ENCODE measurements at places on chromosomes 4 and X. TPM values are rescaled to one million over a fixed set of nuclear protein-coding genes. Genes with fewer than 3 reads are reported as not detected.
A peak's percentile ranks its signal among the peaks of the same experiment; 100 is the strongest.

- DNase-seq, result no peak
Measured at GRCh38 chr4:147808447-147808846, 76.6 kb downstream of the ARHGAP10 start.

The TEX13C gene
- polyA plus RNA-seq, result not detected

GRCh38 chr4:151325111-151325948 is at the start of gene SH3D19:
Gene SH3D19, minus strand, starts transcription at chr4:151325605. Its CDS starts 253 bp downstream, at chr4:151325352.
- peak; percentile 61 for DNase-seq

- no peak for DNase-seq
Measured at GRCh38 chr4:100086766-100087431, 103.4 kb downstream of the DDIT4L start.

DNA sequence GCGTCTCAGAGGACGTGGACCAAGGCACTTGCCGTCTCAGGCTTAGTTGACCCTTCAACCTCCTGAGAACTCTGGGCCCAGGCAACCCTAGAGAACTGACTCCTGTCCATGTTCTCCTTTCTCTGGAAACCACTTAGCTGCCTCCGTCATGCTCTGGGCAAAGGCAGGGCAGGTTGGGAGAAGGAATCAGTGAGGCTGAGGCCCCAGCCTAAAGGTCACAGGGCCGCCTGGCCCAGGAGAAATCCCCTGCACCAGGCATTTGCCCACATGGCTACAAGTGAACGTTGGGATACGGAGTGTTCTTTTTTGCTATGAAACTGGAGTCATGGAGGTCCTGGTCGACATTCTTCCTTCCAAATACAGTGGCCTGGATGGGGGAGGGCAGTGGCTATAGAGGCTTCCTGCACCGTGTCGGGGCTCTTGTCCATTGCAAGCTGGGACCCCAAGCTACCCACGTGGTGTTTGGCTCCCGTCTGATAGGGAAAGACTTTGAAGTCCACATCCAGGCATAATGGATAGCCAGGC is 76.0 kb downstream of the CRMP1 start:
- no peak for DNase-seq

- DNase-seq, result no peak
Measured at GRCh38 chrX:67734111-67734753, 190.4 kb downstream of the AR start.

The PCDH7 gene
- 18.9 TPM for polyA plus RNA-seq

DNA sequence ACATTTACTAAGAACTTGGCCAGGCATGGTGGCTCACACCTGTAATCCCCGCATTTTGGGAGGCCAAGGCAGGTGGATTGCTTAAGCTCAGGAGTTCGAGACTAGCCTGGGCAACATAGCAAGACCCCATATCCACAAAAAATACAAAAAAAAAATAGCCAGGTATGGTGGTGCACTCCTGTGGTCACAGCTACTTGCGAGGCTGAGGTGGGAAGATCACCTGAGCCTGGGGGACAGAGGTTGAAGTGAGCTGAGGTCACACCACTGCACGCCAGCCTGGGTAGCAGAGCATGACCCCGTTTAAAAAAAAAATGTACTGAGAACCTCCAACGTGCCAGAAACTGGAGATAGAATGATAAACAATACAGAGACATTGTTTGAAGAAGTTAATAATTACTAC is 8.0 kb downstream of the OPRPN start:
- no peak for DNase-seq

- DNase-seq, result no peak
Measured at GRCh38 chr4:1554876-1555265, 129.2 kb downstream of the FAM53A start.

The MFAP3L gene
- 23.0 TPM for polyA plus RNA-seq

GRCh38 chr4:2070421-2071251 is 11.5 kb downstream of the NAT8L start:
- no peak for DNase-seq

- no peak for DNase-seq
Measured at GRCh38 chrX:26411045-26411444, 195.1 kb downstream of the MAGEB5 start.

DNA sequence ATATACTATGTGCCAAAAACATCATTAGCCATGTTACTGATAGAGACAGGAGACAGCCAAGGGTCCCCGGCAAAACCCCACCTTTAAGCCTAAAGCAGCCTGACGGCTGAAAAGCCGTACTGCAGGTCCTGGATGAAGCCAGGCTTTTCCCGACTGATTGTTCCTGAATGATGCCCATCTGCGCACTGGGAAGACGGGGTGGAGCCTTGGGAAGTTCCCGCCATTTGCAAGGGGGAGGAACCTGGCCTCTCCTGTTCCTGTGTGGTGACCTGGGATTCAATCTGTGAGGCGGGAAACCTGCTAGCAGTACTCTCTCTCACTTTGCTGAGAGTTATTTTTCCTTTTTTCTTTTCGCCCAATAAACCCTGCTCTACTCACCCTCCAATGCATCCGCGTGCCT is 15.1 kb upstream of the CAMK2D start:
- DNase-seq, result no peak

DNA sequence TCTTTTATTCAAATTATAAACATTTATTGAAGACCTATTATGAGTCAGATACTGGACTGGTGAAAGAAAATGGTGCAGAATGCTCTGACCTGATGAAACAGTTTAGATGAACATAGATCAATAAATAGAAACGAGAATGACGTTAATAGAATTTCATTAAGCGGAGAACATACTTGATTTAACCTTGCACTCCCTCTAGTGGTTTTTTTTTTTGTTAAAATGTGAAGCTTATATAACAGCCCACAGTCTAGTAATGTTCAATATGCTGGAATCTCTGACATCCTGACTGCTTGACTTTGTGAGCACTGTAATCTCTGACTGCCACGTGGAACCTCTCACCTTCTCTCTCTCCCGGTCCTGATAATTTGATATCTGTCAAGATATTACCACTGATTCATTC is 32.3 kb downstream of the HDAC8 start:
- DNase-seq, result no peak

The TMSB15B gene
- polyA plus RNA-seq, result 31.0 TPM

The TMEM184C gene
- 59.2 TPM for polyA plus RNA-seq

The AADAT gene
- 40.2 TPM for polyA plus RNA-seq

The RS1 gene
- polyA plus RNA-seq, result 0.25 TPM

The NMU gene
- polyA plus RNA-seq, result 7.7 TPM

GRCh38 chrX:73214426-73215094 is at the start of gene NAP1L2:
Gene NAP1L2, minus strand, starts transcription at chrX:73214851. Its CDS starts 359 bp downstream, at chrX:73214492.
- DNase-seq, result peak; percentile 7

The AMOT gene
- 80.5 TPM for polyA plus RNA-seq

- no peak for DNase-seq
Measured at GRCh38 chr4:89829470-89830138, 7.4 kb downstream of the SNCA start.

- no peak for DNase-seq
Measured at GRCh38 chr4:137735561-137736104, 203.3 kb upstream of the PCDH18 start.

DNA sequence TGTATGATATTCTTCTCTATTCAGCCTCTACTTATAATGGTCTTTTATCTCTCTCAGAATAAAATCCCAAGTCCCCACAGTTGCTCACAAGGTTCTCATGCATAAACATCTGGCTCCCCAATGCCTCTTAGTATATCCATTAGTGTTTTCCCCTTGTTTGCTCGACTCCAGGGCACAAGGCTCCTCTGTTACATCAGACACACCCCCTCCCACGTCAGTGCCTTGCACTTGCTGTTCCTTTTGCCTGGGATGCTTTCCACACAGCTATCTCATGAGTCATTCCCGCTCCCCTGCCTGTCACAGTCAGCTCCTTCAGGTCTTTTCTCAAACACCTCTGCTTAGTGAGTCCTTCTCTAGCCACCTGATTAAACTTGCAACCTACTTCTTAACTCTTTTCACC is 260.2 kb downstream of the IL1RAPL1 start:
- no peak for DNase-seq

GRCh38 chr4:68865188-68865638 is 49.4 kb downstream of the UGT2B10 start:
- DNase-seq, result no peak

The APOOL gene
- 28.5 TPM for polyA plus RNA-seq

- DNase-seq, result no peak
Measured at GRCh38 chr4:103054030-103054429, 22.5 kb downstream of the SLC9B2 start.

The RTL9 gene
- 0.22 TPM for polyA plus RNA-seq

DNA sequence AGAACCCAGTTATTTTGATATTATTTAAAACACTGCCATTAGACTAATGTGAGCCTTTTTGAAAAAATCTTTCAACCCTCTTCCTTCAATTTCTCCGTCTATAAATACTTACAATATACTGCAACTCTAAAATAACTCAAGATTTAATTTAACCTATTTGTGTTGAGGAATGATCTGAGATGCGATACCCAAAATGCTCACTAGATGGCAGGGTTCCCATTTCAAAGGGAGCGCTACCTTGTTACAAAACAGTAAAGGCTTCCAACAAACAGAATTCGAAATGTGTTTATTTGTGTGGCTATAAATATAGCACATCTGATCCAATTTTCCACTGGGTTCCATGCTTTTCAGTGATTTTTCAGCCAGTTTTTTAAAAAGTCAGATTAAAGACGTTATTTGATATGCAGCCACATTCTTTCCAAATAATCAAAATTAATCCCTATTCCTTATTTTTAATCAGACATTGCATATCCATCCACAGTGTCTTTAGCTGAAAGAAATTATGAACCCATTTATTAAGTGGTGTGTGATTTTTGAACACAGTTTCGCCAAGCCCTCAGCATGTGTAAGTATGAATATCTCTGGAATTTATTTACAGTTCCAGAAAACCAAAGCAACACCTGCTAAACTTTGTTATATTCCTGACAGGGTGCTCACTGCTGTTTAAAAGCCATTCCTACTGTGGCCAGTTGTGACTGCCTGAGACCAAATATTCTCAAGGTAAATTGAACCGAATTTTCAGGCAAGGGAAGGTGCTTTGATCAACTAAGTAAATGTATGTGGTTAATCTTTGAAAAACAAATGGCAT is 668.0 kb upstream of the LCORL start:
- DNase-seq, result peak; percentile 86

GRCh38 chrX:34877436-34877835 is 65.2 kb upstream of the FAM47B start:
- no peak for DNase-seq

- DNase-seq, result no peak
Measured at GRCh38 chr4:166724369-166724768, 509.9 kb downstream of the SPOCK3 start.

- no peak for DNase-seq
Measured at GRCh38 chrX:152992115-152992514, 1.8 kb downstream of the PNMA5 start.

- DNase-seq, result no peak
Measured at GRCh38 chr4:7411896-7412553, 22.7 kb downstream of the PSAPL1 start.

All from left kidney (tissue), 8 donors.